NCI-H524 (cell line): ENCODE measurements at places on chromosomes 13 and 19.
A peak's percentile ranks its signal among the peaks of the same experiment; 100 is the strongest.

DNA sequence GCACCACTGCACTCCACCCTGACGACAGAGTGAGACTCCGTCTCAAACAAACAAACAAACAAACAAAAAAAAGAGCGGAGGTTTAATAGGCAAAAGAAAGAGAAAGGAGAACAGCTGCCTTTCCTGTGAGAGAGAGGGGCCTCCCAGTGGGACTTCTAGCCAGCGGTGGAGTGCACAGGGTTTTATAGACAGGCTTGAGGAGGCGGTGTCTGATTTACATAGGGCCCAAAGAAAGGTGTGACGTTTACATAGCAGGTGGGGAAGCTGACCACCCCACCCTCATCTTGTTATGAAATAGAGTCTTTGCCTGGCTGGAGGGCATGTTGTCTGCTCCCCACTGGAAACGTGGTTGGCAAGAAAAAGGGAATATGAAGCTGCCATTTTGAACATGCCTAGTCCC lies 106.0 kb upstream of the CSNK1A1L start:
- DNase-seq, result no peak

GRCh38 chr13:43376596-43376995 lies 353.2 kb downstream of the DNAJC15 start:
- peak; percentile 25 for DNase-seq

DNA sequence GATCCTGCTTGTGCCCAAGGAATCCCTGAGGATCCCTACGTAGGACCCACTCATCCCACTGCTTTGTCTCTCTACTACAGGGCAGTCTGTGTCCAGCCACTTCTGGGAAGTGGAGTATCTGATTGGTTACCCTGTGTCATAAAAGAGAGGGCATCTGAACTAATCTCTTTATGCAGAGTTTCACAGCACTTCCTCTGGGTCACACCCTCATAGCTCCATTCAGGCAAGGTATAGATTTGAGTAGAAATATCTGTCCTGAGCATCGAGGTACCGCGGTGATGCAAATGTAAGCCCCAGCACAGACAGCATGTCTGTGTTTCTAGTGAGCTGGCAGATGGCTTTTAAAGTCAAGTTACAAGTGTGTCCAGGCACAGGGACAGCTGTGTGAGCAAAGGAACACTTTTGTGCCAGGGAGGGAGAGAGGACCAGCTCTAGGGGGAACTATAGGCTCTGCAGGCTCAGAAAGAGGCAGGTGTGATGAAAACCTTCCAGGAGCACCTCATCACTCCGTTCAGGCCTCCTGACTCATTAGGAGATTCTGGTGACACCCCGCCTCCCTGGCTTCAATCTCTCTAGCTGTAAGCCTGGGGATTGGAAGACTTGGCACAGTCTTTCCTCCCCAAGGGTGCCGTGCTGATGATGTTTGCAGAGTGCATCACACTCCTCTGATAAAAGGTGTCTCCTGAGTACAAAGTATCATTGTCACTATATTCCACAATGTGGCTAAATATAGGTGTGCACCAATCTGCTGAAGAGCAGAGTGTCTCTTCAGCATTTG lies 84.3 kb upstream of the UBL3 start:
- peak; percentile 90 for DNase-seq

- no peak for DNase-seq
Measured at GRCh38 chr19:11486661-11487503, 6.0 kb upstream of the ELAVL3 start.

GRCh38 chr13:84659359-84659661 lies 777.0 kb upstream of the SLITRK1 start:
- no peak for DNase-seq

- DNase-seq, result no peak
Measured at GRCh38 chr19:52020506-52020905, 7.7 kb downstream of the ZNF614 start.

DNA sequence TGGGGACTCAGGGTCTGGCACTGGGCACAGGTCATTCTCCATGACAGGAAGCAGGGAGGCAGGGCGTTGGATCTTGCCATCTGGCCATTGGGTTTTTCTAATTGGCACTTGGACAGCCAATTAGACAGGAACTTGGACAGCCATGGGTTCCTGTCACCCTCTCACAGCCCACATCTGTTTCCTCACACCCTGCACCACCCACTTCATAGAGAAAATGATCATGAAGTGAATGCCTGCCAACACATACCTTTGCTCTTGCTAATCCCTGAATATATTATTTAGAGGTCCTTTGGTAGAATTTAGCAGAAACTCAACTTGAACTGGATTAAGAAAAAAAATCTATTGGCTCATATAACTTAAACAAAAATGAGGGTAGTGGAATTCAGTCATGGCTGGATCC lies 4.9 kb upstream of the OLFM2 start:
- DNase-seq, result no peak

GRCh38 chr13:94987869-94988268 lies 275.5 kb upstream of the SOX21 start:
- DNase-seq, result no peak

DNA sequence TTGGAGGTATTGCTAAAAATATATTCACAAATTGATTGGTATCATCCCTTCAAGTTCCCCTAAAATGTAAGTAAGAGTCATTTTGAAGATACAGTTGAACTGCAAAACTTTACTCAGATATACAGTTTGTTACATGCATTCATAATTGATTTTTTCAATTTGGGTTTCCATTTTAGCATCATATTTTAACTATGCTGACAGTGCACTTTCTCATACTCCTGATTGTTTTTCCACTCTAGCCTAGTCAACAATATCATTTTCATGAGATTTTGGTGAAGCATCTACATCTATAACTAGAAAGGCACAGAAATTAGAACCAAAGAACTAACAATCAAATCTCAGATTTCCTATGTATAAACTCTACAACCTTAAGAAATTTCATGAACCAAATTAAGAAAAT lies 2850.4 kb upstream of the PCDH20 start:
- no peak for DNase-seq
